ENCODE measurements at places on chromosomes 13 and 19.

DNA sequence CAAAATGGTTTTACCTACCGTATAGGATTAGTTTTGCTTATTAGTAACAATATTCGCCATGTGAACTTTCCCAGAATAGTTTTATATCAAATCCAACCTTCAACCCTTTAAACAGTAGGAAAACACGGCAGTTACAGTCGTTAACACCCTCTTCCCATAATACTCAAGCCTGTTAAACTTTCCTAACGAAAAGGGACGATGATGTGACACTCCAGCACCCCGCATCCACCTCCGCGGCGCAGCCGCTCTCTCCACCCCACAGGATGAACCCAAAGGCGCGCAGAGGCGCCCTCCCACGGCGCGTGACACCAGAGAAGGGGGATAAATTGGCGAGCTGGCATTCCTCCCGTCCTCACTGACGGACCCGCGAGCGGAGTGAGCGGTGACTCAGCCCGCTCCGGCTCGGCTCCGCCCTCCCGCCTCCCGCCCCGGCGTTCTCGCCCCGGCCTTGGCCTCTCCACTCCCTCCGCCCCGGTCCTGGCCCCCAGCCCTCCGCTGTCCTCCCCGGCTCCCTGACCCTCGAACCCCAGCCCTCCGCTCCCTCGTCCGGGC, 665 bp downstream of the TUBGCP3 start:
- no peak for DNase-seq

GRCh38 chr19:51128227-51128626, 3.5 kb downstream of the SIGLEC9 start:
- no peak for DNase-seq

DNA sequence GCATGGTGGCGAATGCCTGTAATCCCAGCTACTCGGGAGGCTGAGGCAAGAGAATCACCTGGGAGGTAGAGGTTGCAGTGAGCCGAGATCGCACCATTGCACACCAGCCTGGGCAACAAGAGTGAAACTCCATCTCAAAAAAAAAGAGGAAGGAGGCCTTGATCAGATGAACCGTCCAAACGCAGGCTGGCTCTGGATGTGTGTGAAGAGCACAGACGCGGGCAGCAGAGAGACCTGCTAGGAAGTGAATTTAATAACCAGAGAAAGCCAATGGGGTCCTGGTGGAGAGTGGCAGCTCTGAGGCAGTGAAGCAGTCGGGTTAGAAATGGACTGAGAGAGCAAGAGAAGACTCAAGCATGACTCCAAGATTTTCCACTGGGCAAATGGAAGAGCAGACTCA, 136.5 kb downstream of the RNF17 start:
- DNase-seq: no peak

DNA sequence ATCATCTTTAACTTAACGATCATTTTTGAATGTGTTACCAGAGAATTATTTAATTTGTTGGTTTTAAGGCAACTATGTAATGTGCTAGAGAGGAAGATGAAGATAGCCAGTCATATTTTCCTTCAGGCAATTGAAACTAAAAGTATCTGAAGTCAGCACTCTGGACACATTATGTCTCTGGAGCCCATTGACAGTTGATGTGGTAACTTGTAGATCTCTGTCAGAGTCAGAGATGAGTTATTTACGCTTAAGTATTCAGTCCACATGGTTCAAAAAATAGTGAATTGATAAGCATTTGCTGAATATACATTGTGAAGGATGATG, 2.1 kb downstream of the ZMYM2 start:
- DNase-seq: no peak

DNA sequence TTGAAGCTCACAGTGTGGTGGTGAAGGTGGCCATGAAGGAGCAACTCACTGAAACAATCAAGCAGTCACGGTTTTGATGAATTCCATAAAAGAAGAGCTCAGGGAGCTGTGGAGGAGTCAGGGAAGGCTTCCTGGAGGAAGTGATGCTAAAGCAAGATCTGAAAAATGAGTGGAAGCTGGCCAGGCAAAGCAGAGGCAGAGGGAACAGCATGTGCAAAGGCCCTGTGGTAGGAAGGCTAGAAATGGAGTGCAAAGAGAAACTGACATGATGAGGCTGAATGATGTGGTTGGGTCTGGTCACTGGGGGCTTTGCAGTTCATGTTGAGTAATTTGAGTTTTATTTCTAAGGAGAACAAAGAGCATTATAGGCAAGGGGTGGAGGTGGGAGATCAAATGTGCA, 6.9 kb downstream of the ADGRE1 start:
- no peak for DNase-seq

DNA sequence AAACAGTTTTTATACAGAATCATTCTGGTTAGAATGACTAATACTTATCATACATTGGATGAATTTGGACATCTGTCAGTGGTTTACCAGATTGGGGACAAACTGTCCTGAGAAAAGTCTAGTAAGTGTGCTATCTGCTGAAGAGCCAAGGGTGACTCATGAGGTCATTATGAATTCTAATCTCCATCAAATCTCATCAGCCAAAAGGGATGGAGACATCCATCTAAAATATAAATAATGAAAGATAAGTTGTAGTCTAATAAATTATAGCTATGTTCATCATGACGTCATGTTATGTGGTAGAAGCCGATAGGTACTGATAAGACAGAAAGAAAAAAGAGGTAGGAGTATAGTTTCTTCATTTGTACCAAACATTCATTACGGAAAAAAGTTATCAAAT, 804.4 kb downstream of the PCDH9 start:
- no peak for DNase-seq

DNA sequence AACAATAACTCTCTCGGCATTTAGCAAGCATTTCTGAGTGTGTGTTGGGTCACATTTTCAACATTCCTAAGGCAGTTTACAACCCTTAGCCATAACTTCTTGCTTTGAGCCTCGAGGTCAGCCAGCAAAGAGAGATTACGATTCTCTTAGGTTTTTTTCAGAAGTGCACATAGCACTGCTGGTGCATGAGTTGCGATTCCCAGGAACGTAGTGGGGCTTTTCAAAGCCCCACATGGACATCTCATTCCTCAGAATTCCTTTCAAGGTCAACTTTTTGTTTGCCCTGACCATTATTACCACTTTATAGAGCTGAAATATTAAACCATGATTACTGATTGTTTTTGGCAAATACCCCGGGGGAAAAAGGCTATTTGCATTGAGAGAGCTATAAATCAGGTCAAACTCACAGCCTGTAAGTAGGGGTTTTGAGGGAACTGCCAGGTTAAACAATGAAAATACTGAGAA, 705.3 kb downstream of the GPC5 start:
- no peak for DNase-seq

GRCh38 chr13:94243551-94243950, 235.9 kb downstream of the DCT start:
- DNase-seq: no peak

DNA sequence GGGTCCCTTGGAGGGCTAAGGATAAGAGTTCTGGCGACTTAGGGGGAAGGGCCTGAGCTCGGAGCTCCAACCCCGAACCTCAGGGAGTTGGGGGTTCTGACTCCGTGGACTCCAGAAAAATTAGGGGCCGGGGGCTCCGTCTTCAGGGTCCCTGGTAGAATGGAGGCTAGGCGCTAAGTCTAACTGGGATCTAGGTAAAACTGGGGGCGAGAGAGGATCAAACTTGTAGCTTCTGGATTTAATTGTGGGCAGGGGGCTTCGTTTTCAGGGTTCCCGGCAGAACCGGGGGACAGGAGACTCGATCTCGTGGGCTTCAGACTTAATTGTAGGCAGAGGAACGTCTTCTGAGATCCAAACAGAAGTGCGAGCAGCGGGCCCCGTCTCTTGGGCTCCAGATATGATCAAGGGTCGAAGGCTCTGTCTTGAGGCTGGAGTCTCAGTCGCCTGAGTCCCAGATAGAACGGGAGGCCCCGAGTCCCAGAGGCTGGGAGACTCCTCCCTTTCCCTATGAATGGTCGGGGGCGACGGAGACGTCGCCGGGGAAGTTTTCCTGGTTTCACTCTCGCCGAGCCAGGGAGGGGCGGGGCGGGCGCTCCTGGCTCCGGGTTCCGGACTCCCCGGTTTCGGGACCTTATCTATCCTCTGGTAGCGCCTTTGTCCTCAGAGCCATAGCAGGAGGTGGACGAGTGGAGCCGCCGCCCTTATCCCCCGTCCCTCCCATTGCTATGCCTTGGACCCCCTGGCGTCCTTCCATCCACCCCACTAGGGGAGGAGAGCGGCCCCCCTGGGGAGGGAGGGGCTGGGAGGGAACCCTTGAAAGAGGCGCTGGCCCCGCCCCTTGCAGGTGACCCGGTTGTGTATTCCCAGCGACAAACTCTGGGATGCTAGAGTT, 1.3 kb downstream of the NECTIN2 start:
- DNase-seq: no peak

DNA sequence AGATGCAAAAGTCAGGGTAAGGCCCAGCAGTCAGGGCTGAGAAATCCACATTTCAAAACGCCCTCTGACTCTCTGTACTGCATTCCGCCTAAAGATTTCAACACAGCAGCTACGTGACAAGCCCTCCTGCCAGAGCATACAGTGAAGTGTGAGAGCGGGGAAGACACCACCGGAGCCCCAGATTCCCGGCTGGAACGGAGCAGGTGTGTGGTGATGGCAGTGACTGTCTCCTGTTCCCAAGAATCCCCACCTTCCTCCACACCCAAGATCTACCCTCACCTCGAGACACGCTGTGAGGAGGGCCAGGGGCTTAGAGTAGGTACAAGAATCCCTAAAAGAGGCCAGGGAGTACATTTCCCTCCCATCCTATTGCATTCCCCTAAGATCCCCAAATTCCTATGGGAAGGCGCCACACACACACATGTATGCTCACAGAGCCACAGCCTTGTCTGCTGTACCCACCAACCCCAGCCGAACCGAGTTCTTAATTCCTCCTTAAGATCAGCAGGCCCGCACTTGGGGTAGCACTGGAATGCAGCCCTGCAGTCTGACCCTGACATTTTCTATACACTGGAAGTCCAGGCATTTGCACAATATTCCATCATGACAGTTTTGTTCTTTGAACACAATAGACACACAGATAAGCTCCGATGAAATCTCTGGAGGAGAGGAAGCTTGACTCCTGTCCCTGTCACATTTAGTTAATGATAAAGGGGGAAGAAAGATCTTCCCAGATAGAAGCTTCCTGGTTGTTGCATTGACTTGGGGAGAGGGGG, 102.9 kb downstream of the FOXO1 start:
- DNase-seq: no peak

DNA sequence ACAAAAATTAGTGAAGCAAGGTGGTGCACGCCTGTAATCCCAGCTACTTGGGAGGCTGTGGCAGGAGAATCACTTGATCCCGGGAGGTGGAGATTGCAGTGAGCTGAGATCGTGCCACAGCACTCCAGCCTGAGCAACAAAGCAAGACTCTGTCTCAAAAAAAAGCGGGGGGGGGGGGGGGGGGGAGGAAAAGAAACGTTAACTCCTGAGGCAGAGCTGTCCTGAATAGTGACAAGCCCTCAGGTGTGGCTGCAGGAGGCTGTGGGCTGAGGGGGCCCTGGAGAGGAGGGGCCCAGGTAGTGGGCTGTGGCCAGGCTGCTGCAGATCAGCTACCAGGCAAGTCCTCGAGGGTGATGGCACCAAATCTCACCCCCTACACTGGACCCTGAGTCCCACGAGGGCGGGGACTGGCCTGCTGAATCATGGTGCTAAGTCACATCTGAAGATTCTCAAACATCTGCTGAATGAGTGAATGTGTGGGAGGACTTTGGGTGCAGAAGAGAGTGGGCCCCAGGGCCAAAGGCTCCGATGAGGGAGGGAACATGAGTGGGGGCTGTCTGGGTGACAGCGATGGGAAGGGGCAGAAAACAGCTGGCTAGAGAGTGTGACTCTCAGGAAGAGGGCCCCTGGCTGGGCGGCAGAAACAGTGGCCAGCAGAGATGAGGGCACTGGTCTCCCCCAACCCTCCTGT, 24.6 kb upstream of the ATP1A3 start:
- no peak for DNase-seq

GRCh38 chr13:88086577-88086976, 415.4 kb downstream of the SLITRK5 start:
- no peak for DNase-seq

GRCh38 chr13:100887729-100888151, 213.1 kb upstream of the TMTC4 start:
- DNase-seq: no peak

DNA sequence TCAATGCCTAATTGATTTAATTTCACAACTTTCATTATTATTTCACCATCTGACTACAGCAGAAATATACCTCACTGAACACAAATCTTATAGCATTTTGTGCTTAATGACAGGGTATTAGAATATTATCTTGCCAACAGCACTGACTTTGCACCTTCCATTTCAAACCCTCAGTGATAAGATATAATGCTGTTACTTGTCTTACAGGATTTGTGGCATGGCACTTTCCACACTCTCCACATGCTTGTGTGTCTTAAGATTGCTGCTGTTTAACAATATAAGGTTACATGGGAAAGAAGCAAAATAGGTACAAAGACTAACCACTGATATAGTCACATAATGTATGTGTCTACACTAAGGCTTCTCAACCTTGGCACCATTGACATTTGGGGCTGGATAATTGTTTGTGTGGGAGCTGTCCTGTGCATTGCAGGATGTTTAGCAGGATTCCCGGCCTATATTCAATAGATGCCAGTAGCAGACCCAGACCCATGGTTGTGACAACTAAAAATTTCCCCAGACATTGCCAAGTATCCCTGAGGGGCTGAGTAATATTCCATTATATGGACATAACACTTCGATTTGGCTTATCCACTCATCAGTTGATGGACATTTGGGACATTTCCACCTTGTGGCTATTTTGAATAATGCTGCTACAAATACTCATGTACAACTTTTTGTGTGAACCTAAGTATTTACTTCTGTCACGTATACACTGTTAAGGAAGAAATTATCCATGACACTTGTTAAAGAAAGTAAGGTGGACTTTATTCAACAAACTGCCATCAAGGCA, 5.7 kb upstream of the DIAPH3 start:
- DNase-seq: no peak

- DNase-seq: no peak
Observed at GRCh38 chr13:112703449-112704284, 13.8 kb downstream of the ATP11A start.

- DNase-seq: no peak
Observed at GRCh38 chr13:113643593-113643992, 14.4 kb downstream of the ATP4B start.

DNA sequence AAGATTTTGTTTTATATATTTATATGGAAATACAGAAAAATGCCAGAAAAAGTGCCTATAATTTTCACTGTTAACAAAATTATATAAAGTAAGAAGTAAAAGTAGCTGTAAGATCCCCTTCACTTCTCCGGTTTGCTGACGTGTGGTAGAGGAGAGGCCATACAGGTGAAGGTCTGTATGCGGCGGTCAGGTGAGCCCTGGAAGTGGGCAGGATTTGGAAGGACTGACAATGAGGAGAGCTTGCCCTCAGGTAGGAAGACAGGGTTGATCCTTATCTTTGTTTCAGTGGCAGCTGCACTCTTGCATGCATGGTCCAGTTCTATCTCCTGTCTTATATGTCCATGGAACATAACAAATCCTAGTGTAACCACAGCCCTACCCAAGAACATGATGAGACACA, 16.9 kb upstream of the TFDP1 start:
- no peak for DNase-seq

GRCh38 chr13:72145383-72145782, 278.4 kb upstream of the DACH1 start:
- DNase-seq: no peak
